ENCODE measurements at places on chromosomes 2 and 18.

DNA sequence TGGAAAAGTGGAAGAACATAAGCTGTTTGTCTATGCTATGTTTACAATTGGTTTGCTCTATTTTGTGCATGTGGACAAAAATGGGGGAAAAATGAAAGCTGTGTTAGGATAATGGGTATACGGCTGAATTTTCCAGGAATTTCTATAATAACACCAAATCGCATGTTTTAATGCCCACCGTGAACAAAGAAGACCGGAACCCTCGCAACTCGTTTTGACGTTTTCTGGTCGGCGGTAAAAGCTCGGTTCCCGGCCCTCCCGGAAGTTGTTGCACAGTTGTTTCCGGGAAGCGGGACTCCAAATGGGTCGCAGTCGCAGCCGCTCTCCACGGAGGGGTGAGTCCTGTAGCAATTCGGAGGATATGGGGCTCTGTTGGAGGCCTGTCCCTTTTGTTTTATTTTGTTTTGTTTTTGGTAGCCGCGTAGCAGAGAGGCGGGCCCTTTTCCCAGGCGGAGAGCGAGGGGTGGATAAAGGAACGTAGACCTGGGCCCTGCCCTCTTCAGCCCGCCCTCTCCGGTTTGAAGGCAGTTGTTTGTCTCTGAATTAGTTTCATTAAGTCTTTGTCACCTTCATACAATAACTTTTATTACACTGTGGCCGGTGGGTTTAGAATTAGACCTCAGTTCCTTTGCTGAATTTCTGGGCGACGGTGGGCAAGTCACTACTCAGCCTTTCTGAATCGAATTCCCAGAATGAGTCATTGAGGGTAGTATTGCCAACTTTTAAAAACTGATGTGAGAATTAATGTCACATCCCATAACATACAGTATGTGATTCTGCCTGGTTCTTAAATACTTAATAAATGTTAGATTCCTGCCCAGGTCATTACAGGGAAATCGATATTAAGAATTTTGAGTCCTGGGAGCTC, at the start of gene SNRNP27:
Gene SNRNP27 (plus strand): TSS at position 273 of the 868 bp plus-strand sequence. CDS start 29 bp downstream, at position 302.
- DNase-seq = peak; percentile 86

DNA sequence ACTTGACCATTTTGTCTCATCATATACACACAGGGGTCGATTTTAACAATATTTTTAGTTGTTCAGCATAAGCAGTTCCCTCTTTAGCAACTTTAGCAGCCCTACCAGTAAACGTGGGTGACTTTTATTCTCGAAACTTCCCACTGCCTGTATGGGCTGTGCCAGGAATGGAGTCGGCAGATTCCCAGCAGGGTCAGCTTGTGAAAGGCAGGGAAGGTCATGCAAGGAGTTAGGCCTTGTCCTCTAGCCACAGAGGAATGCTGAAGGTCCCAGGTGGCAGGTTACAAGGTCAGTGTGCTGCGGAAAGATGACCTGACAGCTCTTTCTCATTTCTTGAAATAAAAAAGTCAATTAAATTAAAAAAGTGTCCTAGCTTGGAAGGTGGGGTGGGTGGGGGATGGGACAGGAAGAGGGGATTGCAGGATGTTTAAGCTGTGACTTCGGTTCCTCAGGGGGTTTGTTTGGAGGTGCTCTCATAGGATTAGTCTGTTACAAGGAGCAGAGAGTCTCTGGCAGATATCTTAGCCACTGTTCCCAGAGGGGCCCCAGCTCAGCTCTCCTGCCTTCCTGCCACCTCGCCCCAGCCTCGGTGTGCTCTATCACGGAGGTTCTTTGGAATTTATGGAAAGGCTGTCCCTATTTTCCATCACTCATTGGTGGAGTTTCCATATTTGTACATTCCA, 21.4 kb downstream of the DRC1 start:
- DNase-seq = no peak

GRCh38 chr18:75304678-75305557, 94.3 kb downstream of the TSHZ1 start:
- no peak for DNase-seq

DNA sequence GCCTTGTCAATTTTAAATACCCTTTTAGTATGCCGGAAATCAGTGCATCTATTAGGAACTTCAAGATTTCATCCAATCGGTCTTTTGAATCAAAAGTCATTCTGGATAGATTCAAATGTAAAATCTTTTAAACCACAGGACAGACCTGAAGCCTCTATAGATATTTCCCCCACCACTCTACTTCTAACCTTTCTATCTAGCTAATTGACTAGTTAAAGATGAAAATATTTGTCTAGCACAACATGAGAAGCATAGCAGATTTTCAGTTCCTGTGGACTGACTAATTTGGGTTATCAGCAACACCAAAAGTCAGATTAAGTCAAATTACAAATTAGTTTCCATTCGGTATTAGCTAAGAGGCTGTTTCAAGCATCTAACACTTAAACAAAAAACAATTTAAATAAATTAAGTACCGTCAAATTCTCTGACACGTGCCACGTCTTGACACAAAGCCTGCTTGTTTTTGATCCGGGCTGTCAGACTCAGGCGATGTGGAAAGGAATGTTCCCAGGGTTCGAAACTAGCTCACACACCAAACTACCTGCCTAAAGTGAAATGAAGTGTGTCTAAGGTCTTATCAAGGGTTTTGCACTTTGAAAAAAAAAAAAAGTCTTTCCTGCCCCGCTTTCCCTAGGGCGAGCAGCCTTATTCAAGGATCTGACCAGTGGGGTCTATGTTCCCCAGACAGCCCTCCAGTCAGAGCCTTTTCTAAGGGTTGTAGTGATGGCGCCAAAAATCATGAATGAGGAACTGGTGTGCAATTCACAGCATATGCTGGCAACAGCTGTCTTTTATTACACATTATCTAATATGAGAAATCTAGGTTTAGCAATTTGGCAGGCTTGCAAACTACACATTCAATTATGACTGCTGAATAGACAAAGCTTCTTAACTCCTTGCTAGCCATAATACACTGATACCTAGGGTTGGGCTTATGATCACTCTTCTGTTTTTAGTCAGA, 4.7 kb downstream of the CYTIP start:
- peak; percentile 57 for DNase-seq

- DNase-seq = no peak
Observed at GRCh38 chr18:12313530-12314245, 5.6 kb downstream of the TUBB6 start.

- no peak for DNase-seq
Observed at GRCh38 chr2:40177366-40177765, 274.5 kb downstream of the SLC8A1 start.

GRCh38 chr2:134233728-134234136, 20.1 kb upstream of the MGAT5 start:
- DNase-seq = no peak

DNA sequence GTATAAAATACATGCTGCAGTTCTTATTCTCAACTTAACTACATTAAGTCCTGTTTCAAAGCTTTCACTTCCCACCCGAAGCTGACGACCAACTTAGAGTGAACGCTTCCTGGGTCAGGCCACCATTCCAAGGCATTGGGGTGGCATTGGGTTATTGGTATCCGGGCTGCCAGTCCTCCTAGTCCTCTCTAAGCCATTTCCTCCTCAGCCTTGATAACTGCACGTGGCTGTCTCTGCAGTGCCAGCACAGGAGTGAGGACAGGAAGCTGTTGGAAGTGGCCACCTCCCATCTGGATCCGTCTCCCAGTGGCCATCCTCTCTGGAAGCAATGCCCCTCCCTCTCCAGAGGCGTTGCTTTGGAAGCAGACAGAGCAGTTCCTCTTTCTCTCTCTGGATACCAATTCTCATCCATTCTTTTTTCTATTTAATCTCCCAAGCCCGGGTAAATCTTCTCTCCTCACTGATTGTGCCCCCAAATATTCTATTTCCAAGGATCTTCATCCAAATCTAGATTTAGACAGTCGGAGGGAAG, 354.7 kb downstream of the EIPR1 start:
- no peak for DNase-seq

- no peak for DNase-seq
Observed at GRCh38 chr18:49460976-49461601, 644 bp upstream of the DYM start.
